ENCODE measurements at places on chromosomes 12 and 14. TPM values are rescaled to one million over a fixed set of nuclear protein-coding genes. Genes with fewer than 3 reads are reported as not detected.
A peak's percentile ranks its signal among the peaks of the same experiment; 100 is the strongest.

The ADAM21 gene
- 0.80 TPM for total RNA-seq

The SAMD4A gene
- 42.9 TPM for total RNA-seq

DNA sequence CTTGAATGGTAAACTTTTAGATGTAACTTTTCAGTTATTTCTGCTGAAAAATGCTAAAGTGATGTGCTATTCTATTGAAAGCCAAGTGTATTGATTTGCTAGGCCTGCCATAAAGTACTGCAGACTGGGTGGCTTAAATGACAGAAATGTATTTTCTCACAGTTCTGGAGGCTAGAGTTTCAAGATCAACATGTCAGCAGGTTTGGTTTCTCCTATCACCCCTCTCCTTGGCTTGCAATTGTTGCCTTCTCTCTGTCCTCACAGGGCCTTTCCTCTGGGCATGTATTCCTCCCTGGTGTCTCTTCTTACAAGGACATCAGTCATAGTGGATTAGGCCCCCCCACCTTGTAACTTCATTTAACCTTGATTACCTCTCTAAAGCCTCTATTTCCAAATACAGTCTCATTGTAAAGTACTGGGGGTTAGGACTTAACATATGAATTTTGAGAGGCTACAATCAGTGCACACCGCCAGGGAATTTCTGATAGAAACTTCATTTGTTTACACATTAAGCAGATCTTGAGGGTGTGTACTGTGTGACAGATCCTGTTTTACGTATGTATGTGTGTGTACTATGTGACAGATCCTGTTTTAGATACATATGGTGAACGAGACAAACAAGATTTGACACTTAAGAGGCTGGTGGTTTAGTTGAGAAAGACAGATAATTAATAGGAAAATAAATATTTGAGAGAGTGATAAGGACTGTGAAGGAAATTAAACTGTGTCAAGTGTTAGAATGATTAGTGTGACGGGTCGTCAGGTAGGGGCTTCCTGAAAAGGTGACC, 49.5 kb downstream of the ADIPOR2 start:
- H3K27ac ChIP-seq, result peak overlapping the region; percentile 12
- H3K27me3 ChIP-seq, result no peaks in the 10 kb centered on the region
- H3K36me3 ChIP-seq, result peaks cover 6% of the 10 kb centered on the region
- DNase-seq, result peak; percentile 10
- H3K4me1 ChIP-seq, result peaks cover 8% of the 10 kb centered on the region

DNA sequence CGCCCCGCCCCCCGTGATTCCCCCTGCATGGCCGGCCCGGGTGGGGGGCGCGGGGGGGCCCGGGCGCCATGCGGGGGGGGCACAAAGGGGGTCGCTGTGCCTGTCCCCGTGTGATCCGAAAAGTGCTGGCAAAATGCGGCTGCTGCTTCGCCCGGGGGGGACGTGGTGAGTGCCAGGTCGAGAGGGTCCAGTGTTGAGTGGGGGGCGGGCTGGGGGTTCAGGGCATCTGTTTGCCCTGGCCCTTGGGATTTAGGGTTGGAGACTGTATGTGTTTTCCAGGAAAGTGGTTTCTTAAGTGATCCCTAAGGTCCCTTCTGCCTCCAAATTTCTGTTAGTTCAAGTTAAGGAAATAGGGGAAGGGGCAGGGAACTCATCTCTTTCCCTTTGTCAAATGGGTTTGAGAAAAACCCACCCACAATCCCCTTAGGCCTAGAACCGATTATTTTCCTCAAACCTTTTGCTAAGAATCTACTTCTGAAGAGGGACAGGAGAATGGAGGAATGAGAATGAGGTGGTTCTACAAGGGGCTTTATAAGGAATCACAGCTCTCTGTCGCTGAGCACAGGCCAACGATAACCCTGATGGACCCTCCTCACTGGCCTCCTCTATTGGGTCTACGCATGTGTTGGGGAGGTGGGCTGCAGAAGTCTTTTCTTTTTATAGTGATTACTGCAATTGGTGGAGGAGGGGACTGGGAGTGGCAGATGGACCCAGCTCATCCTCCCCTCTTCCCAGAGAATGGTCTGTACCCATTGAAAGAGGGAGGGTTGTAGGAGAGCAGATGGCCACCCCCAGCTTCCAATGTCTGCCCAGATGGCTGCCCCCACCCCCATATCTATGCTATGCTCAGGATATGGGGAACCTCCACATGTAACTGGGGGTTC, 834 bp downstream of the ARHGEF25 start:
- no peaks in the 10 kb centered on the region for H3K36me3 ChIP-seq
- peaks cover 9% of the 10 kb centered on the region for H3K4me1 ChIP-seq
- peak overlapping the region; percentile 78 for H3K4me3 ChIP-seq
- DNase-seq, result no peak

- no peaks in the 10 kb centered on the region for H3K4me1 ChIP-seq
- no peak for DNase-seq
- H3K4me3 ChIP-seq, result no peak overlapping the region
- no peak overlapping the region for H3K27ac ChIP-seq
- H3K27me3 ChIP-seq, result no peaks in the 10 kb centered on the region
Measured at GRCh38 chr12:43352001-43352400, 200.0 kb downstream of the ADAMTS20 start.

GRCh38 chr14:61699027-61699426, 3.7 kb downstream of the HIF1A start:
- peaks cover 20% of the 10 kb centered on the region for H3K36me3 ChIP-seq
- peaks cover 53% of the 10 kb centered on the region for H3K4me1 ChIP-seq
- H3K27ac ChIP-seq, result no peak overlapping the region
- peak overlapping the region; percentile 86 for H3K4me3 ChIP-seq
- H3K27me3 ChIP-seq, result no peaks in the 10 kb centered on the region

The OR4K2 gene
- not detected for total RNA-seq

DNA sequence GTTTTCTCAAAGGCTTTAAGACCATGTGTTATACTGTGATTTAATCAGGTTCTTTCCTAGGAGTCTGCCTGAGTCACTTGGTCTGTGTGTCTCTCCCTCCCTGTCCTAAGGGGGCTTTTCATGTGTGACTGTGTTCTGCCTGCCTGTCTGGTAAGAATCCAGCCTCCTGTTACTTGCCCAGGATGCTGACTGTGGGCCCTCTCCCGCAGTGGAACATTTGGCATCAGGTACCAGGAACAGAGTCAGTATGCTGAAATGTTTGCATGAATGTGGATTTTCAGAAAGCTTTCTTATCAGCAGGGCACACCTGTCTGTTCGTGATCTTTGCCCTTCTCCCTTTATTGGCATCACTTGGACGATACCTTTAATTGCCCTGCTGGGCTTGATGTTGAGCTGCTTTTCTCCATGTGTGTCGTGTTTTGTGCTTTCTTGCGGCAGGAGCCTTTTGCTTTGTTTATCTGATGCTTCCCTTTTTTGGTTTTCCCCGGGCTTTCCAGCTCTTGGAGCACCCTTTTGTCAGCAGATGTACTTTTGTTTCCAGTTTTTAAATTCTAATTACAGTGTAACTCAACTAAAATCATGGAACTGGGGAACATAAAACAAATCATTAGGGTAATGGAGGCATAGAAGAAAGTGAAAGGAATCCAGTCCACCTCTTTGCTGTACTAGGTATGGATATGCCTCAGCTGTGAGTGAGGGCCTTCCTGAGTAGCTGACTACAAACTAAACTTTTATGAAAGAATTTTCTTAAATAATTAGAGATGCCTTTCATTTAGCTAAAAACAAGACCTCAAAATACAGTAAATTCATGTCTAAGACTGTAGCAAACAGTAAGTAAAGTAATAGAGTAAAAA, 72.5 kb downstream of the TRAF3 start:
- H3K36me3 ChIP-seq, result no peaks in the 10 kb centered on the region
- no peaks in the 10 kb centered on the region for H3K4me1 ChIP-seq
- no peak overlapping the region for H3K27ac ChIP-seq
- no peak for DNase-seq
- no peaks in the 10 kb centered on the region for H3K27me3 ChIP-seq

GRCh38 chr14:68394118-68394763, 398.6 kb downstream of the ZFP36L1 start:
- no peak for DNase-seq
- no peaks in the 10 kb centered on the region for H3K36me3 ChIP-seq
- H3K4me1 ChIP-seq, result no peaks in the 10 kb centered on the region
- H3K27ac ChIP-seq, result no peak overlapping the region
- H3K4me3 ChIP-seq, result no peak overlapping the region

The CACNA1C gene
- not detected for total RNA-seq

The SLCO1B1 gene
- not detected for total RNA-seq

GRCh38 chr12:111268738-111269572, 99.9 kb downstream of the PHETA1 start:
- H3K4me1 ChIP-seq, result no peaks in the 10 kb centered on the region
- H3K4me3 ChIP-seq, result no peak overlapping the region
- H3K27ac ChIP-seq, result no peak overlapping the region

- H3K4me1 ChIP-seq, result peaks cover 12% of the 10 kb centered on the region
- no peak for DNase-seq
- no peak overlapping the region for H3K27ac ChIP-seq
- no peak overlapping the region for H3K4me3 ChIP-seq
Measured at GRCh38 chr12:122028165-122028904, 6.7 kb downstream of the BCL7A start.

The BAZ1A gene
- 30.6 TPM for total RNA-seq

The HNF1A gene
- not detected for total RNA-seq

Data from PC-3 (cell line).